ENCODE measurements at places on chromosomes 3 and 15. TPM values are rescaled to one million over a fixed set of nuclear protein-coding genes. Genes with fewer than 3 reads are reported as not detected.

NAALADL2 gene
- not detected for total RNA-seq

TGM5 gene
- not detected for total RNA-seq

C3orf80 gene
- not detected for total RNA-seq

NKIRAS1 gene
- total RNA-seq: 2.4 TPM

EPHA3 gene
- not detected for total RNA-seq

CACNA1D gene
- not detected for total RNA-seq

CRTC3 gene
- total RNA-seq: 42.7 TPM

HRG gene
- total RNA-seq: not detected

COL6A5 gene
- not detected for total RNA-seq
